Stimulated activated CD4-positive, alpha-beta T cell treated with anti-CD3 and anti-CD28 coated beads, TNF-alpha, amount 100 ng/mL, for 48 hours (primary cell): ENCODE measurements at places on chromosomes 2 and 18.

GRCh38 chr2:101398116-101398821 is 11.0 kb upstream of the CREG2 start:
- DNase-seq, result no peak

GRCh38 chr2:229342376-229342775 is 71.3 kb upstream of the PID1 start:
- DNase-seq, result no peak

GRCh38 chr2:163474889-163475288 is 260.9 kb downstream of the FIGN start:
- no peak for DNase-seq

DNA sequence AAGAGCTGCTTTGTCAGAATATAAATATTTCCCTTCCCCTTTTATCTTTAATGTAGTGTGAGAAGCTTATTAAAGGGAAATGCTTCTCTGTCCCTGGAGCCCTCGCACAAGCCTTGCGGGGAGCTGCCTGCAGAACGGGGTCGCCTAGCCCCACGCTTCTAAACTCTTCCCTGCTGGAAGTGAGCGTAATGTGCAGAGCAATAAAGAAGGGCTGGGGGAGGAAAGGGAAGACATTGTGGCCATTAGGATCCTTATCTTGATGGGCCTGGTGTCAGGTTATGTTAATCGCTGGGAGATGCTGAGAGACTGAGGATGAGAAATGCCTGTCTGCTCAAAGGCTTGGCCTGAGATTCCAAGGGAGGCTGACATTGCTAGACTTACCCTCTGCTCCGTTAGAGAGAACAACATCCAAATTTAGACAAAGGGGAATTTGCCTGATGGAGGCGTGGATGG is 18.9 kb upstream of the FZD7 start:
- no peak for DNase-seq

- DNase-seq, result no peak
Observed at GRCh38 chr18:59140302-59140885, 710 bp downstream of the SEC11C start.
